ENCODE measurements at places on chromosomes 6 and 20. TPM values are rescaled to one million over a fixed set of nuclear protein-coding genes. Genes with fewer than 3 reads are reported as not detected.

DNA sequence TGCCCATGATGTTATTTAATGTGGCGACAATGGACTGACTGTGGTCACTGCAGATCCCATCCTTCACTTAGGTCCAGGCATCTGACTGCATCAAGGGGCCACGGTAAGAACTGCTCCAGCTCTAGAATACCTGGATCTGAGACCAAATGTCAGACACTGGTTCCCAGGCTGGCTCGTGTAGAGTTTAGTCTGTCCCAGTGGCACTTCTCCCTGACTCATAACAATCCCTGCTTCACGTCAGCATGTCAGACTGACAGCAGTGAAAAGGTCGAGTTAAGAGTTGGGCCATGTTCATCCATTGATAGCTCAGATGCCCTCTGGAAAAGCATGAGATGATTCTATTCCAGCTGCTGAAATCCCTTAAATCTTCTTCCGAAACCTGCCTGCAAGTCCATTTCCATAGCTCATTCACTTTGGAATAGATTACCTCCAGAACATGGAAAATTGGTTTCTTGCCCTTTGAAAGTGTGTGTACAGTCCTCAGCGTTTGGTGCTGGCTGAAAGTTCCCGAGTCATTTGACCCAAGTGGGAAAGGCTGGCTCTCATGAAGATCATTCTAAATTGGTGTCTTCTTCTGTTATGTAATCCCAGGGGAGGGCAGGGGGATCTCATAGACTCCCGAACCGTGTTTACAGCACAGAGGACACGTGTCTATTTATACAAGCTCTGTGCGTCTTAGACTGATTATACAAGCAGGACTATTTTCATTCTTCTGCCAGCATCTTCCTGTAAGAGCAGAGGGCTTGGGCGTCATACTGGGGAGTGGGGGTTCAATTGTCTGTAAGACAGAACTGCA is 160.8 kb downstream of the ZDHHC14 start:
- no peak for DNase-seq

- DNase-seq: no peak
Observed at GRCh38 chr20:58586565-58587093, 64.5 kb upstream of the STX16 start.

Gene DSTN
- total RNA-seq: 836 TPM

Gene KCNK5
- total RNA-seq: 0.50 TPM

GRCh38 chr6:18432180-18432579 is 45.0 kb downstream of the RNF144B start:
- no peak for DNase-seq

GRCh38 chr6:111157412-111157811 is 70.1 kb downstream of the SLC16A10 start:
- no peak for DNase-seq

GRCh38 chr6:169933251-169933821 is 181.9 kb downstream of the ERMARD start:
- no peak for DNase-seq

DNA sequence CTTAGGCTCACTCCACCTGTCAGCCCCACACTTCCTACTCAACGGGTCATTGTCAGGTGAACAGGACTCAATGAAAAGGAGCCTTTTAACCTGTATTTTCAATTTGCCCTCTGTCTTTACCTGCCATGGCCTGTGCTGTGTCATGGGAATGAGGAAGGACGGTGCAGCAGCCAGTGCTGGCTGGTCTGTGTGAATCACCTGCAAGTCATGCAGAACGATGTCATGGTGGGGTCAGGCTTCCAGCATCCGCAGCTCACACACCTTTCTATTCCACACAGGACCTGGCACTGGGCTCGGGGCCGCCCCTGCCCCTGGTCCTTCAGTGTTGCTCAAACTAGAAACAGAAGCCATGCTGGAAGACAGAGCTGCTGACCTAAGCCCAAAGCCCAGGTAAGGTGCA is 188.7 kb upstream of the GMDS start:
- no peak for DNase-seq

DNA sequence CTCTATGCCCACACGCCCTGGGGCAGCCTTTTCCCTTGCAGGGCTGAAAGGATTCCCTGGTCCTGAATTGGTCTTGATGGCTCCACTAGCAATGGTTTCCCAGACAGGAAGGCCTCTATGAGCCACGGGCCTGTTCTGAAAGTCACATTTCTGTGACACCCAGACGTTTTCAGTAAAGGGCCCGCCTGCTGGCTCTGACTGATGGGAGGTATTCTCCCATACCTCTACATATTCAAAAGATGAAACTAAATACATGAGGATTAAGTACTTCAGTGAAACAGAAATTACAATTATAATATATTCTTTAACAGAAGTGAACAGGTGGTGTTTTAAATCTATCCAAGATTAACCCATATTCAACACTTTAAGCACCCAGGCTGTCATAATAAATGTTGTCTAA is 629.8 kb downstream of the CDH26 start:
- DNase-seq: no peak

- DNase-seq: no peak
Observed at GRCh38 chr6:108760126-108761050, 87.8 kb upstream of the ARMC2 start.

Gene XKR7
- not detected for total RNA-seq

- DNase-seq: no peak
Observed at GRCh38 chr6:223763-224162, 68.5 kb upstream of the DUSP22 start.

DNA sequence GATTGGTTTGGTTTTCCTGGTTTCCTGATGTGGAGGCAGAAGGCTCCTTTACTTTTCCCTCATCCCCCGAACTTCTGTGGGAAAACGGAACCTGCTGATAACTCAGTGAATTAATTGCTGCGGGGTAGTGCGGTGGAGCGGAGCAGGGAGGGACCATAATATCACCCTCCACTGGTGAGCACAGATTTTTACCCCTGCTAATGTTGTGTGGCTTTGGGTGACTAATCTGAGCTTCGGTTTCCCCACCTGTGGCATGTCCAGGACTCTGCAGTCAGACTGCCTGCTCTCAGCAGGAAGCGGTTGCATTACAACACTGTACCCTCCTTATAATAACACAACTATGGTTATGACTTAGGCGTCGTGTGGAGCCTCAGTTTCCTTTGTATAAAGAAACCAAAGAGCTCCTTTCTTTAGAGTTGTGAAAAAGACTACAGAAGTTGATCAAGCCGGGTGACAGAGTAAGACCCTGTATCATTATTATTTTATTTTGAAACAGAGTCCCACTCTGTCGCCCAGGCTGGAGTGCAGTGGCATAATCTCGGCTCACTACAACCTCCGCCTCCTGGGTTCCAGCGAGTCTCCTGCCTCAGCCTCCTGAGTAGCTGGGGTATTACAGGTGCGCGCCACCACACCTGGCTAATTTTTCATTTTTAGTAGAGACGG is 2.2 kb upstream of the ID1 start:
- no peak for DNase-seq

- DNase-seq: no peak
Observed at GRCh38 chr6:97639702-97640101, 356.7 kb upstream of the MMS22L start.

DNA sequence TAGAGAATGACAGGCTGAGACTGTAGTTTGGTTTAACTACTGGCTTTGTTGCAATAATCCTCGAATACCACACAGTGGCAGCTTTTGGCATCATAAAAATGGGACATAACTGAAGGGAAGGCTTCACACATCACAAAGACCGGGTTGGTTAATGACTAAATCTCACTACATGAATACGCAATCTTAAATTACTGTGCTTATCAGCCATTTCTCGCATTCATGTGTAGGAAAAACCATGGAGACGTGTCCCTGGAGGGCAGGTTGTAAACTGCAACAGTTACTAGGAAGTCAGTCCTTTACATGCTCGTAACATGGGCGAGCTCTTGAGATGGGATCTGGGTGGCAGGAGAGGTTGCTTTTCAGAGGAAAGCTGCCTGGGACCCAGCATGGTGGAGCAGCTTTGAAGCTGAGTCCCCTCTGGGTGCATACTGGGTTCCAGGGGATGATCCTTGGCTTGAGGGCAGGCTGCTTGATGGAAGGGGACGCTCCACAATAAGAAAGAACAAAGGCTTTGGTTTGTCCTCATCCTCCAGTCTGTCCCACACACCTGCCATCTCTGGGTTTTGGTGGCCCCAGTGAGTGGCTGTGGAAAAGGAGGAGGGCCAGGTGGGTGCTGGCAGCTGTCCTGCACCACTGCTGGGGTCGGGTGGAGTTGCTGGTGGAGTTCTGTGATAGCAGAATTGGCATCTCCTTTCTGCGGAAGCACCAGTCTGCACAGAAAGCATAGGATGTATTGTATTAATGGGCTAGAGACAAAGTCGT is 2.1 kb downstream of the RPS21 start:
- no peak for DNase-seq

Gene ETV7
- 0.15 TPM for total RNA-seq

Gene PARD6B
- total RNA-seq: 7.1 TPM

Gene NDUFAF4
- 98.0 TPM for total RNA-seq

DNA sequence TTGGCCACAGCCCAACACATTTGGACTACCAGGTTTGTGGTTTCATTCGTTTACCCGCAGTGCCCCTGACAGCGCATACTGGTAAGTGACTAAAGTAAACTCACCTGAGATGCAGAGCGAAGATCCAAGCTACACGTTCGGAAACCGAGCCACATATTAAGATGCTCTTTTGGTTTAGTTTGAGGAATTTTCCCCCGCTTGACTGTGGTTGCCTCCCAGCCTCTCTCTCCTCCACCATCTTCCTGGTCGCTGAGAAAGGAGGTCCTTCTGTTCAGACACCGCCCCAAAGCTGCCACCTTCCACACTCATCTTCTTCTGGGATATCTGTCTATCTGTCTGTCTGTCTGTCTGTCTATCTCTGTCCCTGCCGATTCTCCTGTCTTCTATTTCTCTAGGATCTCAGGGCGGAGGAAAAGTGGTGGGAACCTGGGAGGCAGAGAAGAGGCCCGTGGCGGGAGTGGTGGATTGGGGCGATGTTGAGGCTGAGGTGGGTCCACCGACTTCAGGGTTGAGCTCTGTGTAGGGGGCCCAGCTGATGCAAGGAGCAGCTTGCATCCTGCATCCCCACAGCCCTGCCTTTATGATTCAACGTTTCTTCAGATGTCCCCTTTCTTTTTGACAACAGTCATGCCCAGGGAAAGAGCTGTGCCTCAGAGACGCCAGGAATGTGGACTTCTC is 196.9 kb upstream of the ZNF184 start:
- DNase-seq: no peak

Gene FRK
- total RNA-seq: 8.8 TPM

Gene ANKRD66
- total RNA-seq: not detected

DNA sequence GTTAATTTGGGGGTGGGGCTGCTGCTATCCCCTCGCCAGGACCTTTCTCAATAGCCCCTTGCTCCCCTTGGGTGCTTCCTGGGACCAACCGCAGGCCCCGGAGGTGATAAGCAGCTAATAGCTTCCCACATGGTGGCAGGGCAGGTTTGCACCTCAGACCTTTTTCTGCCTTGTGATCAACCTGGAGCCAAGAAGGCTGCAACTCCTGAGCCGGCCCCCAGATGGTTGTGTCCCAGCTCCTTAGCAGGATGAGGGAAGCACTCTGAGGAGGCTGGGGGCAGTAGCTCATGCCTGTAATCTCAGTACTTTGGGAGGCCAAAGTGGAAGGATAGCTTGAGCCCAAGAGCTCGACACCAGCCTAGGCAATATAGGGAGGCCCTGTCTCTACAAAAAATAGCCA is 85.5 kb downstream of the BMP7 start:
- DNase-seq: no peak

- no peak for DNase-seq
Observed at GRCh38 chr20:25570148-25570530, 15.2 kb downstream of the NINL start.

DNA sequence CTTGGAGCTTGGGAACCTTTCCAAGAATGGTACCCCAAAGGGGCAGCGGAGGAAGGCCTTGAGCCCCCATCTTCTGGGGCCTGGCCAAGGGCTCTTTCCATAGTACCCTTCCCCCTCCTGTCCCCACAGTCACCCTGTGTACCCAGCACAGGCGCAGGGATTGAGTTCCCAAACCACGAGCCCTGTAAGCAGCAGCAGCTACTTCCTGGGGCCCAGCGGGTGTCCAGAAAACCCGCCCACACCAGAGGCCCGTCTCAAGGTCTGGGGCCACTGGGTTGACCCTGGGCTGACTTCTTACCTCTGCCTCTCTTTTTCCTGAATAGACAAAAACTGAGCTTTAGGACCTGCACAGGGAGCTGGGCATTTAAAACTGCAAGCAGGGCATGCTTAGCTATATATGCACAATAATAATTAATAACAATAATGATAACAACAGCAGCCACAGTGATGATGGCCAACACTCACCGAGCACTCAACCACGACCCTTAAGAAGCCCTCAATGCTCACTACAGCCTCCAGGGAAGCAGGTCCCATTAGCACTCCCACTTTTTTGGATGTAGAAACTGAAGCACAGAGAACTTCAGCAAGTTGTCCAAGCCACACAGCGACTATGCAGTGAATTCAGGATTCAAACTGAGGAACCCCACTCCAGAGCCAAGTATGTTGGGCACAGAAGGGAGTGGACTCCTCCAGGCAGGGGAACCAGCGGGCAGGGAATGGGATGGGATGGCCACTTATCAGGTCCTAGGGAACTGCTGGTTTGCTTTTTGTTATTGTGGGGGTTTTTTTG is 14.5 kb downstream of the NOL4L start:
- DNase-seq: no peak

- peak; percentile 89 for DNase-seq
Observed at GRCh38 chr6:3990692-3991491, 88.0 kb downstream of the FAM217A start.

DNA sequence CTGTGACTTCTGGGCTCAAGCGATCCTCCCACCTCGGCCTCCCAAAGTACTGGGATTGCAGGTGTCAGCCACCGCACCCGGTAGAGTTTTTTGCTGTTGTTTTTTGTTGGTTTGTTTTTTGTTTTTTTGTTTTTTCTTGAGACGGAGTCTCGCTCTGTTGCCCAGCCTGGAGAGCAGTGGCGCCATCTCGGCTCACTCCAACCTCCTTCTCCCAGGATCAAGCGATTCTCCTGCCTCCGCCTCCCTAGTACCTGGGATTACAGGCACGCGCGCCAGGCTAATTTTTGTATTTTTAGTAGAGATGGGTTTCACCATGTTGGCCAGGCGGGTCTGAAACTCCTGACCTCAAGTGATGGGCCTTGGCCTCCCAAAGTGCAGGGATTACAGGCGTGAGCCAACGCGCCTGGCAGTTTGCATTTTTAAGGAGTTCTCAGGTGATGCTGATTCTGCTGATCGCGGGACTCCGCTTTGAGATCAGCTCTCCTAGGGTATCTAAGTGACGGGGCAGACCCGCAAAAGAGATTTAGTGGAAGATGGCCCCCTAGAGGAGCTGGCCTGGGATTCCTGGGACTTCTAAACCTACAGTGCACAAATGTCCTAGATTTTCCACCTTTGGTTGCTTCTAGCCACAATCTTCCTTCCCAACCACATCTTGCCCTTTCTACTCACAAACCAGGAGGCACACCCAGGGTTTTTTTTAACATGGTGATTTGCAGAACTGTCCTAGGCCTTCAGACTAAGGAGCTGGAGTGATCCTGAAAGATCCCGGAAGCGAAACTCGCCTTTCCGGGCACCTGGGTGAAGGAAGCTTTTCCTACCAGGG is 45.2 kb downstream of the DPPA5 start:
- no peak for DNase-seq

Measured in left ventricle myocardium superior (tissue), 1 donor.